ENCODE measurements at places on chromosomes 1 and 21.

DNA sequence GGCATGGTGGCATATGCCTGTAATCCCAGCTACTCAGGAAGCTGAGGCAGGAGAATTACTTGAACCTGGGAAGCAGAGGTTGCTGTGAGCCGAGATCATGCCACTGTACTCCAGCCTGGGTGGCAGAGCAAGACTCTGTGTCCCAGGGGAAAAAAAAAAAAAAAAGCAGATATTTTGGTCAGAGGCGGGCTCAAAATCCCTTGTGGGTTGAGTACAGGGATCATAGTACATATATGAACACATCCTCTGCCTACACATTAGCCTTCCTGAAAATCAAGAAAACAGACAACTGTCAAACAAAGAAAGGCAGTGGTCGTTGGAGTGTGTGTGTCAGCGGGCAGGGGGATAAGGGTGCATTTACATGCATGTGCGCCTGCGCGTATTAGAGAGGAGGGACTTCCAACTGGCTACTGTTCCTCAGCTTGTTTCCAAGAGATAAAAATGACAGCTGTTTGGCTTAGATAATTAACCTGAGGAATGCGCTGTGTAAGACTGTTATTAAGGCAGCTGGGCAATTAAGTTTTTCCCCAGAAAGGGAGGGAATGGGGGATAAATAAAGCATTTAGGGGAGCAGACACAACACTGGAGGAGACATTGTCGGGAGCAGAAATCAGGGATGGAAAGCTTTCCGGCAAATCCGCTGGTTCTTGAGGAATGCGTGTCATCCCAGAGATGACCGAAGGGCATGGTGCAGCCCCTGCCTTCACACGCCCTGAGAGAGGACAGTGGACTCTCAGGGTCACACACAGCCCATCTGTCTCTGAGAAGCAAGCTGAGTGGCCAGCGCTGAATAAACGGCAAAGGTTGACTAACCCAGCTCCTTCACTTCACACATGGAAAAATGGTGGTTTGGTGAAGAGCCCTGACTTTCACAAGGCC is 6.4 kb downstream of the LAMB3 start:
- DNase-seq: no peak

GRCh38 chr1:18198260-18198659 is 90.7 kb downstream of the IGSF21 start:
- no peak for DNase-seq

GRCh38 chr1:39573736-39574624 is 2.6 kb downstream of the PABPC4 start:
- DNase-seq: no peak

- DNase-seq: peak; percentile 18
Measured at GRCh38 chr1:208132287-208132882, 111.8 kb downstream of the PLXNA2 start.

DNA sequence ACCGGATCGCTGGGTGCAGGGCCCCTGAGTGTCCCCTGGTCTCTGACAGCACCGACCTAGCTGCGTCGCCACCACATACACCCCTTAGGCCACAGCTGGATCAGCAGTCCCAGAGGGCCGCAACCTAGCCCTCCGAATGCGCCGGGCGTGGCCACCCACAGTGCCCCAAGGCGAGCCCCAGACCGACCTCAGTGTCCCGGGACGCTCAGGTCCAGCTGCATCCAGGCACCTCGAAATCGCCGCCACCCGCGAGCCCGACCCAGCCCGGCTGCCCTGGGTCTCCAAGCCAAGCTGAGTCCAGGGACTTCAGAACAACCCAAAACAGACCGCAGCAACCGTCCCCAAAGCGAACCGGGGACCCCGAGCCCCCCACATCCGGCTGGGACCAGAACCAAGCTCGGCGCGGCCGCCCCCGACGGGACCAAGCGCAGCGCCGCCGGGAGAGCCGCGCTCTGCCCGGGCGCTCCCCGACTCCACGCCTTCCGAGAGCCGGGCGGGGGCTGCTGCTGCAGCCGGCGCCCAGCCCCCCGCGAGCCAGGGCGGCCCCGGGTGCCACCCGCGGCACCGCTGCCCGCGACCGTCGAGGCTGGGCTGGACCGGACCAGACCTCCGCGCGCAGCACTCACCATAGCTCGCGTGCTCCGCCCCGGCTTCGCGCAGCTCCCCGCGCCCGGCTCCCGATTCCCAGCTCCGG is 54.6 kb upstream of the ECE1 start:
- DNase-seq: no peak

DNA sequence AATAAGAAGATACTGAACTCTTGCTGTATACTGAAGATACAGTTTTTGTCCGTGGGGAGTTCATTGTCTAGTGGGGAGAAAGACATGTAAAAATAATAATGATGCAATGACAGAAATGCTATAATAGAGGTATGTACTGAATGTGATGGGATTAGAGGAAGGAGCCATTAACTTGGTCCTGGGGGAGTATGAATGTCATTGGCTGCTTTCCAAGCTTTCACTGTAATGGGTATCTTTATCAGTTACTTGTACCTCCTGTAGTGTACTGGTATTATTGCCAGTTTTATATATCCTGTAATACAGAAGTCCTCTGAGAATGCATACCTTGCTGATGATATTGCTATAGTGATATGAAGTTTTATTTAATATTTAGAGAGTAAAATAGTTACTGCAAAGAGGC is 7.4 kb downstream of the BTBD8 start:
- no peak for DNase-seq

- no peak for DNase-seq
Measured at GRCh38 chr21:44991538-44992483, 52.0 kb downstream of the SLX9 start.

DNA sequence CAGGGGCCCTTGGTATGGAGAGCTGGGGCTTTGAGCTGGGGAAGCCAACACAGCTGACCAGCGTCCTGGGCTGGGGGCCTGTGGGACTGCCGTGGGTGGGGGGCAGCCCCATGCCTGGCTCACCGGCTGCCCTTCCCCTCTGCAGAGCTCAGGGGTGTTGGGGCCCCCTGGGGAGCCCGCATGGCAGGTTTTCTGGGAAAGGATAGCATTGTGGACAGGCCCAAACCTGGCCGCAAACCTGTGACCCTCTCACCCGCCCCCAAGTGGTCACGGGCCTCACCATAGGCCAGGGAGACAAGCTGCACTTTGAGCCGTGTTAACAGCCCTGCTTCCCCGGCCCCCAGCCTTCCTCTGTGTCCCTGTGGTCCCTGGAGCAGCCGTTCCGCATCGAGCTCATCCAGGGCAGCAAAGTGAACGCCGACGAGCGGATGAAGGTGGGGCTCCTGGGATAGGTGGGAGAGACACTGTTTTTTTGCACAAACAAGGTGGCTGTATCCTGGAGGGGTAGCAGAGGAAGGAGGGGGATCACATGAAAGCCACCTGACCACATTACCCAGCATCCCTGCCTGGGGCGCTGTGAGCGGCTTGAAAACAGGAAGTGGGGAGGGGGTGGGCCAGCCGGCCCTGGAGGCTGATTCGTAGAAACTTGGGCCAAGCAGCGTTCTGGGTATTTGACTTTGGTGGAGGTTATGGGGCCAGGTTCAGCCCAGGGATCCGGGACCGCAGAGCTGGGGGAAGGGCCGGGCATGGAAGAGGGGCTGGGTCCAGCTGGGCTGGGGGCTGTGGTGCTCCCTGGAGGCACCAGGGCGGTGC is 65.9 kb downstream of the PIK3CD start:
- peak; percentile 48 for DNase-seq

DNA sequence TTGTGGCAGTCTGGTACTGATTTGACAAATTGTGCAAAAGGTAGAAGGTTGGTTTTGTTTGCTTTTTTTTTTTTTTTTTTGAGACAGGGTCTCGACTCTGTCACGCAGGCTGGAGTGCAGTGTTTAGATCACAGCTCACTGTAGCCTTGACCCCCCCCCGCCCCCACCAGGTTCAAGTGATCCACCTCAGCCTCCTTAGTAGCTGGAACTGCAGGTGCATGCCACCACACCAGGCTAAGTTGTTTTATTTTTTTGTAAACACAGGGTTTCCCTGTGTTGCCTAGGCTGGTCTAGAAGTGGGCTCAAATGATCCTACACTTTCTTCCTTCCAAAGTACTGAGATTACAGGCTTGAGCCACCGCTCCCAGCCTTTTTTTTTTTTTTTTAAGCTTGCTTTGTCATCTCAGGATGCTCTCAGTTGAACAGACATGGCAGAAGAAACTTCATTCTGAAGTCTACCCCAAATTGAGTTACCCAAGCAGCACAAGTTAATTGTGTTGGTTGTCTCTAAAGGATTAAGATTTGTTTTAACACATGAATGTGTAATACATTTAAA is 8.2 kb downstream of the KDM1A start:
- no peak for DNase-seq

GRCh38 chr1:32438136-32438535 is 26.7 kb upstream of the ZBTB8B start:
- no peak for DNase-seq

GRCh38 chr1:193310564-193310963 is 124.2 kb upstream of the B3GALT2 start:
- DNase-seq: no peak

DNA sequence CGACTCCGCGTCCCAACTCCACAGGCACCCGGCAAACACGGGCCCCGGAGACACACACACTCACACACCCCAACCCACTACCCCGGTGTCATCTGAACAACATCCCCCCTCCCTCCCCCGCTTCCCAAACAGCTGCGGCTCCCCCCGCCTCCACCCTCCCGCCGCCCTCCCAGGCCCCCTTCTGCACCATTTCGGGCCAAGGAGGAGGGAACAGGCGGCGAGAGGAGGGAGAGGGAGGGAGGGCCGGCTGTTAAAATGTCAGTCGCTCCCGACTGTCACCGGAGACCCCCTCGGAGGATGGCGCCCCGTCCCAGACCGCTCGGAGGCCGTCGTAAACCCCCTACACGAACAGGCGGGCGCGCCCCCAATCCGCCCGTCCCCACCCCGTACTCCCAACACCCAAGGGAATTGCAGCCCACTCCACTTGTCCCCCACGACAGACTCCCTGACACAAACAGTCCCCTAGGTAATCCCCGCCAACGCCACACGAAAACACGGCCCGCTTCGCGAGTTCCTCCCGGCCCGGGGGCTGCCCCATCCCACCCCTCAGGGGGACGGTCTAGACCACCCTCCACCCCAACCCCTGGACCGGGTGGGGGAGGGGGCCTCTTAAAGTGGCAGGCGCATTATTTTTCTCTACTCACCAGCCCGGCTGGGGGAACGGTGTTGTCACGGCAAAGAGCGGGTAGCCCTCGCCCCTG is 583 bp downstream of the MEF2D start:
- DNase-seq: no peak

- DNase-seq: no peak
Measured at GRCh38 chr1:24980836-24981630, 51.0 kb upstream of the RUNX3 start.

DNA sequence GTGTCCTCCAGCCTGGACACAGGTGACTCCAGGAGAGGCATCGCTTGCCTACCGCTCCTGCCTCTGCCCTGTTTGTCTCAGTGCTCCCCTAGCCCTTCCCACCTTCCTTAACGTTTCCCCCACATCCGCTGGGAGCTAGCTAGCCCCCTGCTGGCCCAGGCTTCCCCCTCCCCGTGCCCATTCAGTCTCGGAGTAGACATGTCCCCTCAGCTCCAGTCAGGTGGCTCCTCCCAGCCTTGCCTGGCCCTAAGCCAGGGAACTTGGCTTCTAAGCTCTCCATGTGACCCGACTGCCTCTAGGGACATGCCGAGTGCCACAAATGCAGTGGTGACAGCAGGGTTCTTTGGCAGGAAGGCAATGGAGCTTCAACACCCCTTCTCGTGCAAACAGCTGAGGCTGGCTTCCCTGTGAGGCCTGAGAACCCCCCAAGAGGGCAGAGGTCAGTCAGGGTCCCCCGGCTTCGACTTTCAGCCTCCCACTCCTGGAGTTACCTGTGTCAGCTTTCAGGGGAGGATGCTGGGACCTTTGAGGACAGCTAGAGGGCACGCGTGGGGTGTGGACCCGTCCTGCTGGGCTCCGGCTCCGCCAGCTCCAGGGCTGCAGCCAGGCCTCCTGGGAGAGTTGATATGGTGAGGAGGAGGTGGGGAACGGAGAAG is 16.2 kb downstream of the DRAXIN start:
- no peak for DNase-seq

GRCh38 chr1:41558761-41559171 is 74.3 kb upstream of the EDN2 start:
- DNase-seq: no peak

GRCh38 chr21:29224006-29224405 is 74.7 kb upstream of the BACH1 start:
- no peak for DNase-seq

GRCh38 chr1:3533067-3534048 is 78.0 kb downstream of the MEGF6 start:
- no peak for DNase-seq

DNA sequence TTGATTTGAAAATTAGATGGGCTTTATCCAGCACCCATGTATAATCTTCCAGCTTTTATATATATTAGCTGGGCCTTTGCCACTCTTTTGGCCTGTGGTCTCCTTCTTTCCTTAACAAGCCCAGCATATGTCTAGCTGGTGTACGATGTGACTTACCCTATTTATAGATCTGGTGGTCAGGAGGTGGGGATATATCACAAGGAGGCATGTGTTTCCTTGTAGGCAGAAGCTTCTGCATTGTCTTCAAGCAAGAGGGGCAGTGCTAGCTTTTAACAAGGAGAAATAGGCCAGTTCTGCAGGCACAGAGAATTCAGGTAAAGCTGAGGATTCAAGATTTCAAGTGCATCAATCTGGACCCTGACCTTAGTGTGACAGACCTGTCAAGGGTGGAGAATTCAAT is 38.0 kb upstream of the DNASE2B start:
- DNase-seq: no peak

DNA sequence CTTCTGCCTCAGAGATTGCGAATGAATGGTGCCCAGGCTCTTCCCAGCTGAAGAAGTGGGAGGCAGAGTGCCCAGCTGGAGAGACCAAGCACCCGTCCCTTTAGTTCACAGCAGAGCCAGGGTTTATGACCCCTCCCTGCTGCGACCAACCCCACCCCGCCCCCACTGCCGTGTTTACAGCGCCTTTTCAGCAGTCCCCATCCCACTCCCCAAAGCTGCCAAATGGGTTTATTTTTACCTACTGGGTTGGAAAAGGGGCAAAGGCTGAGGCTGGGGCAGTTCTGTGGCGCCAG is 23.6 kb downstream of the DYRK3 start:
- no peak for DNase-seq

GRCh38 chr1:206117151-206117948 is at the start of gene AVPR1B:
Gene AVPR1B (minus strand): TSS chr1:206117388. CDS start chr1:206116890, 498 bp downstream.
- no peak for DNase-seq

- no peak for DNase-seq
Measured at GRCh38 chr21:44930543-44930981, 9.3 kb upstream of the SLX9 start.

DNA sequence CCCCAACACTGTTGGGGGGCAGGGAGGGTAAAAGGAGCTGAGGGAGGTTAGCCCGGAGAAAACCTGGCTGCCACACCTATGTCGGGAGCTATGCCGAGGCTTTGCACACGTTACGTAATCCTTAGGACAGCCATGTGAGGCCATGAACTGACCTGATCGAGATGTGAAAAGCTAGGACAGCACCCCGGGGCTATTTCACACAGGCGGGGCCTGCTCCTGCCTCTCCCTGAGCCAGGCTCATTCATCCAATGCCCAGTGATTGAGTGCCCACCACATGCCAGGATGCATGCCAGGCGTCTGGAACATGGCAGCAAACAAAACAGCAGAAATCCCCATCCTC is 30.2 kb downstream of the LDLRAP1 start:
- DNase-seq: no peak

Data from GM12864 (cell line).